HTR-8/SVneo (cell line): ENCODE measurements at places on chromosomes 5 and 9.

GRCh38 chr5:9156282-9156681, 389.6 kb downstream of the SEMA5A start:
- peak; percentile 57 for DNase-seq

GRCh38 chr5:165538065-165538464, 2032.6 kb downstream of the MAT2B start:
- no peak for DNase-seq

DNA sequence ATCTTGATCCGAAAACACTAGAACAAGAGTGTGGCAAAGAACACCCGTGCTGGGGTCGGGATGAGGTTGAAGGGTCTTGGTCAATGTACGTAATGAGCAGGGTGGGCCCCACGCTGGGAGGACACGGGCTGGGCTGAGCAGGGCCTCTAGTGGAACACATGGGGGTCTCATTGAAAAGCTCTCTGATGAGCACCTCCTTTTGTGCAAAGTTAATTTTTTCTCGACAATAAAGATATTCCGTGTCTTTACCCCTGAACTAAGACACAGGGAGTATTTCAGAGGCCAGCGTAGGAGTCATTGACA, 8.0 kb downstream of the UCK1 start:
- DNase-seq: no peak

GRCh38 chr9:127203681-127204327, 60.8 kb upstream of the GARNL3 start:
- DNase-seq: no peak

- DNase-seq: no peak
Measured at GRCh38 chr5:38011668-38012188, 171.9 kb upstream of the GDNF start.

GRCh38 chr5:20554001-20554400, 566.0 kb upstream of the CDH18 start:
- DNase-seq: no peak

GRCh38 chr9:129259375-129259774, 81.3 kb upstream of the IER5L start:
- DNase-seq: no peak

DNA sequence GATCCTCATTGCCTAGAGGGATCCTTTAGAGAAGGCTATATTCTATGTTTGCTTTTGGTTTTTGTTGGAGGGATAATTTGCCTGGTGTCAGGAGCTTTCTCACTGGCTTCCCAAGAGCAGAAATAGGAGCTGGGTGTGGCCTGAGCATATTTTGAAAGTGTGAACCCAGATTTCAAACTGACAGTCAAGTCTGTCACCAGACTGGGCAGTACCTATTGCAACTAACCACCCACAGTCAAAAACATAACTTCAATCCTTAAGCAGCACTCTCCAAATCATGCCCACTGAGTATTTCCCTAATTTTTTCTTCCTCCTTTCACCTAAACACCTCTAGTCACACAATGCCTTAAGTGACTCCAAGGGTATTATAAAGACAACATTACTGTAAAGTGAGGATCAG, 278.4 kb downstream of the EBF1 start:
- no peak for DNase-seq

DNA sequence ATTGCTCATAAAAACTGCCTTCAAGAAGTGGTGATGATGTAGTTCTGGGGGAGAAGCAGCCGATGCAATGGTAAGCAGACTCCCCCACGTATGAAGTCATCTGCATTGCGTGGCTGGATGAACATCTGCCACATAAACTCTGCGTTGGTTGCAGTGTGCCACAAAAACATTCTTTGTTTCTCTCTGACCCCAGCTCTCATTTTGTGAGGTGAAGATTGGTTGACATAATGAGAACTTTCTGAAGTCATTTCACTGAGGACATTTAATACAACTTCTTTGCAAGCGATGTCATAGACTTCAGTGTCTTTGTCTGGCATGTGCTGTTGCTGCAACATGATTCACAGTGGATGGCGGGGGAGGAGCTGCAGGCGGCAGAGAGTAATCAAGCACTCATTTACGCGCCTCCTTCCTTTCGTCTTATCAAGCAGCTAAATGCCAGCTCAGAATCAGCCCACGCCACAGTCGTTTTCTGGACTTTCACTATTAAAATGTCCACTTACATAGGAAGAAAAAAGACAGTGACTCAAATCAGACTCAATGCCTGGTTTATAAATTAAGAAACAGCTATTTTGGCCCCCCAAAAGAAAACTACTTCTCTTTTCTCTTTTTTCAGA, 91.5 kb upstream of the NFIL3 start:
- DNase-seq: peak; percentile 22

DNA sequence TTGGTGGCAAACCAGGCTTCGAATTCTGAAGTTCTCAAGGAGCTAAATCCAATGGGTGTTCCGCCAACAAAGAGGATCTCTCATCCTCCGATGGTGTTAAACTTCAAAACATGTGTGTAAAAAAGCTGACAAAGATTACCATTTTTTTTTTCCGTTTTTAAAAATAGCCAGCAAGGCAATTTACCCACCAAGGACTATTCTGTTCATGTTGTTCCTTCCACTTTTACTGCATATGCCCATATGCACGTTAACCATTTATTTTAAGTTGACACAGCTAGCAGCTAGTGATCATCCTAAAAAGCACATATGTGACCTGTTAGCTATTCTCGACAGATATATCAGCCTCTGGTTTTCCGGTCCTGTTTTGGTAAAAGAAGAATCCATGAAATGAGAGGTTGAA, 326.7 kb downstream of the PLK2 start:
- no peak for DNase-seq
